ENCODE measurements at places on chromosomes 6 and 20. TPM values are rescaled to one million over a fixed set of nuclear protein-coding genes. Genes with fewer than 3 reads are reported as not detected.

NAA20 gene
- total RNA-seq = 87.9 TPM

TBXT gene
- total RNA-seq = not detected

ARMH2 gene
- not detected for total RNA-seq

TRIM15 gene
- total RNA-seq = not detected

WFDC10B gene
- not detected for total RNA-seq

CCDC167 gene
- 26.6 TPM for total RNA-seq

BEND6 gene
- total RNA-seq = 4.0 TPM

BRD2 gene
- 216 TPM for total RNA-seq

TRIM10 gene
- not detected for total RNA-seq

ZNF165 gene
- total RNA-seq = 0.87 TPM

ZC3H12D gene
- 0.08 TPM for total RNA-seq

MTFR2 gene
- total RNA-seq = 2.5 TPM

BICRAL gene
- 3.0 TPM for total RNA-seq

PPP1R16B gene
- 0.03 TPM for total RNA-seq

OPRM1 gene
- total RNA-seq = not detected

C6orf52 gene
- total RNA-seq = 0.82 TPM

MAFB gene
- total RNA-seq = 0.40 TPM

PDYN gene
- total RNA-seq = not detected

RAMACL gene
- total RNA-seq = 0.66 TPM

JPH2 gene
- 0.08 TPM for total RNA-seq

MMP24 gene
- 0.13 TPM for total RNA-seq

WFDC9 gene
- total RNA-seq = not detected

SRSF12 gene
- total RNA-seq = 0.05 TPM

CCN5 gene
- total RNA-seq = not detected

ATAT1 gene
- 5.5 TPM for total RNA-seq

CTCFL gene
- total RNA-seq = not detected

SGK2 gene
- total RNA-seq = 0.05 TPM

CD40 gene
- total RNA-seq = 5.4 TPM

SRMS gene
- total RNA-seq = not detected

PNPLA1 gene
- not detected for total RNA-seq

PRL gene
- total RNA-seq = not detected

PKHD1 gene
- 0.03 TPM for total RNA-seq

GPR6 gene
- total RNA-seq = not detected

DNPH1 gene
- total RNA-seq = 159 TPM

GJA1 gene
- total RNA-seq = not detected

SSTR4 gene
- not detected for total RNA-seq

FANCE gene
- 12.6 TPM for total RNA-seq

MUCL3 gene
- total RNA-seq = not detected

SIM1 gene
- not detected for total RNA-seq

NDUFAF5 gene
- total RNA-seq = 30.8 TPM

FOXF2 gene
- 3.1 TPM for total RNA-seq

EYS gene
- total RNA-seq = 1.8 TPM

DEFB124 gene
- total RNA-seq = not detected

LPA gene
- total RNA-seq = not detected

SLC26A8 gene
- total RNA-seq = not detected

STMND1 gene
- not detected for total RNA-seq

HMGCLL1 gene
- total RNA-seq = 0.26 TPM

RPL7L1 gene
- 75.3 TPM for total RNA-seq

CCM2L gene
- not detected for total RNA-seq

SIRPG gene
- not detected for total RNA-seq

KCNB1 gene
- not detected for total RNA-seq

CYP21A2 gene
- not detected for total RNA-seq

PBOV1 gene
- total RNA-seq = not detected

PTCHD4 gene
- 1.8 TPM for total RNA-seq

ZC2HC1B gene
- not detected for total RNA-seq

SLC22A7 gene
- not detected for total RNA-seq
